AG04449 (cell line): ENCODE measurements at places on chromosomes 6 and 20.

DNA sequence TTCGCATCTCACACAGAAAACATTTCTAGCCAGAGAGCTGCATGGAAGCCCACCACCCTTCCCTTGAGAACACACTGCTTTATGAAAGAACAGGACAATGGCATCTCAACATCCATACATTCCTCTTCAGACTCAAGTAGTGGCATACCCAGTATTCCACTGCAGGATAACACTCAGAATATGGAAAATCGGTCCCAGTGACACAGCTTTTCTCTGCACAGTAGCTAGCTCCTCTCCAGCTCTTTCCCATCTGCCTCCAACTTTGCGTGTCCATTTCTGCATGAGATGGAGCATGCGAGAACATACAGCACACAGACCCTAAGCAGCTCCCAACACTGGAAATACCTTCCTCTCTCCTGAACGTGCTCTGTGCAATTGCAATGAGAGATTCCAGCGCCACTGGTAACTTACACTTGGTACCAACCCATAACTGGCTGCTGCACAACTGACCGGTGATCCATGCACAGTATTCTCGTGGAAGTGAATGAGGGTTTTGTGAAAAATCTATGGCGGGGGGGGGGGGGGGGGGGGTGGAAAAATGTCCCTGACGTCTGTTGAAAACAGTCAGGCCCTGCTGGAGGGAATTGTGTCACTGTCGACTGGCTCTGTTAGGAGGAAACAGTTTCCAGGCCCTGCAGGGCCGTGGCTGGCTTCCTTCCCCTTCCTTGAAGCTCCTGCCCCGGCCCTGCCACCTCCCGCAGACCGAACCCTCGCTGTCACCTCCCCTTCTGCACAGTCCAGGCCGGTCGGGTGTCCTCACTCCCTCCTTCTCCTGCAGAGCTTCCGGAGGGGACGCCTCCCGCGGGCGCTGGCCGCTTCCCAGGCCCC, 265.9 kb upstream of the QKI start:
- no peak for DNase-seq

- DNase-seq = no peak
These were observed 744.1 kb downstream of the DHX35 start for GRCh38 chr20:39706184-39706663.

DNA sequence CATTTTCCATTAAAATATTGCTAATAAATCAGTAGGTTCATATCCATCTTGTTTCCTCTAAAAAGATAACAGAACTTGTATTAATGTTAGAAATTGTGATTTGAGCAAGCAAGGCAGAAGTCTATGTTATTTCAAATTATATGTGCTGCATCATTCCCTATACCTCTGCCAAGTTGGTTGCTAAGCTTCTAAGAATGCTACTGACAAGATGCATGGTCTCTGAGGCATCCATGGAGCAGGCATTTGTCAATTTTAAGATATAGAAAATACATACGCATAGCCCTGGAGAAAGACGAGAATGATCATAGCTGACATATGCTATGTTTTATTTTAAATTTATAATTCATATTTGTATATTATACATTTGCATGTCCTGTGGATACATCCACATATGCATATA, 168.3 kb upstream of the THEMIS start:
- peak; percentile 59 for DNase-seq

GRCh38 chr6:16358531-16359138, 120.2 kb downstream of the GMPR start:
- DNase-seq = no peak

DNA sequence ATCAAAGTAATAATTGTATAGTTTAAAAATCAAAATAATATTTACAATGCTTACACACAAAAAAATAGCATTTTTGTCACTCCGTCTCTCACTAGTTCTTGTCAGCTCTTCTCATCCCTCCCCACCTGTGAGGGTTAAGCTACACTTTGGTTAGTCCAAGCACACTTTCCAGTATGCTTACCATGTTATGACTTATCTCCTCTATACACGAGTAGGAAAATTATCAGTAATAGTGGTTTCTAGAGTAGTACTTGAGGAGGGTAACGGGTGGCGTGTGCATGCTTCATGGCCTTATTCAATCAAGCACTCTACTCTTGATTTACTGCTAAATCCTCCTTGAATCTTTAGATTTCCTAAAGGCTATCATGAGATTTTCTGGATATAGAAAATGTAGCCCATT, 443.7 kb downstream of the UTRN start:
- no peak for DNase-seq

DNA sequence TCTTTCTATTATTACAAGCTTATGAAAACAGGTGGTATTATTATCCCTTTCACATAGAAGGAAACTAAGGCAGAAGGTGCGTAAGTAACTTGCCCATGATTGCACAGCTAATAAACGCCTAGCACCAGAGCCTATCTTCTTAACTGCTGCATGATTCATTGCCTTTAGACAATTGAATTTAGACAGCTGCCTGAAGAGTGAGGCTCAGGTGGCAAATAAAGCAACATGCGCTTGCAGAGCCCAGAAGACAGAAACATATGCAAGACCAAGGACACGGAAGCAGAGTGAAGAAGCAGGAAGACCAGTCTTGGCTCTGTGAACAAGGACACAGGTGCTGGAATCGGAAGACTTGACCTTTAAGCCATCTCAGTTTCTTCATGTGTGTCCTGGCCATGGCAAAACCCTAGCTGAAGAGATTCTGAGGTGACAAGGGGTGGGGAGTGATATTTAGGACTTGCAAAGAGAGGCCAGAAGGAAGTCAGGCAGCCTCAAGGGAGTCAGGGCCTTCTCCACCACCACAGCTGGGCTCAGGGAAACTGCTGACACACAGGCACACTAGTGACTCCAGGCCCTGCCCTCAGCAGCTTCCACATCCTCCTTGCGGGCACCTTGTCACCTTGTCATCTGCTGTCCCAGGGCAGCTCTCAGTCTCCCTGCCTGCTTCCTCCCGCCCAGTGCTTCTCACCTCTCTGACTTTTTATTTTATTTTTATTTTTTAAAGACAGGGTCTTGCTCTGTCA, 91.7 kb upstream of the SLC22A16 start:
- DNase-seq = no peak

DNA sequence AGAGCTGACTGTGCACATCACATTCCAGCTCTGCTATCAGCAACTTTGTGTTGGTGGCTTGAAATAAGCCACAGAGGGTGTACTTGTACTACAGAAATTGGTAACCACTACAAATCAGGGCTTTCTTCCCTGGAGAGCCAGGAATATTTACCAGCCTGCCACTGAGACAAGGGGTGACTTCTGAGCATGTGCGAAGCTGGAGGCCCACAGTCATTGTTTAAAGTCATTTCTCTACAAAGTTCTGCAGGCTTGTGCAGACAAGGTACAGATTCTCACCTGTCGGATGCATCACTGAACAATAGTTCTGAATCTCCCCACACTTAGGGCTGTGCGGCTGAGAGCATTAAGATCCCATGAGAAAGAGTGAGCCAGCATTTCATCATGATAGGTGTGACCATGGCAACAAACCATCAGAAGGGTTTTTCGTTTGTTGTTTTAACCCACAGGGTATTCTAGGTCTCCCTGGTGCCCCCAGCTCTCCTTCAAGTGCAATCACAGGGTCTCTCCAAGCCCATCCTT, 292.8 kb downstream of the CDC5L start:
- DNase-seq = no peak

GRCh38 chr6:46953921-46954320, 32.2 kb upstream of the ADGRF5 start:
- DNase-seq = no peak

DNA sequence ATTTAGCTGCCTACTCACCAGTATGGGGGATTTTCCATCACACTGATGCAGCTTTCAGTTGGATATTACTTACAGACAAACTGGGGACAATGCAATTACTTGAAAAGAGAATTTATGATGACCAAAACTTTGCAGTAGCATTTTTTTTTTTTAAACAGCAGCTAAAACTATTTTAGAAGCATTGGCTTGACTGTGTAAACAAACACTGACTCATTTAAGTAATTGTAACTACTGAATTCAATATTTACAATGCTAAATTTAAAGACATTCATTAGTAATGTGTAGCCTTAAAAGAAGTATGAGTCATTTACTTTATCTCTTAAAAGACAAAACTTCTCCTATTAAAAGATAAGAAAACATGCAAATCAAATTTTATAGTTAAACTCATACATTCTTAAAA, 295.9 kb upstream of the FERMT1 start:
- no peak for DNase-seq

DNA sequence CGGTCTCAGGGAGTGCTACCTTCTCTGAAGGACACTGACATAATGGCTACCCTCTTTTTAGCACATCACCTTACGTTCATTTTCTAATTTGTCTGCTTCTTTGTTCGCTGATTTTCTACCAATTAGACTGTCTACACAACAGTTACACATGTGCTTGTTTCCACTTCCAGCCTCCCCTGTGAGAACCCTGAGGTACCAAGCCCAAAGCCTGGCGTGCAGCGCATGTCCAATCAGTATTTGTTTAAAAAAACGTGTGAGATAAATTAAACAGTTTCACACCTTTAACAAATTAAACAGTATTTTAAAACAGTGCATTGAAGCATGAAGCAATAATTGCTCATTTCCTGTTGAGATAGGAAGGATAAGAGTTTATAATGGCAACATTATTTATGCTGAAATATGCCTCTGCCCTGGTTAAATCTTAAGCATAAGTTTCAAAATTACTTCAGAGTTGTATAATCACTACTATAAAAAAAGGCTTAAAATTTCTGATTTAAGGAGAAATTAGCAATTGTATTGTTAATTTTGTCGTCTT, 88.9 kb downstream of the MAP3K5 start:
- DNase-seq = no peak

- no peak for DNase-seq
These were observed 17.6 kb downstream of the PRDM1 start for GRCh38 chr6:106103728-106104109.

DNA sequence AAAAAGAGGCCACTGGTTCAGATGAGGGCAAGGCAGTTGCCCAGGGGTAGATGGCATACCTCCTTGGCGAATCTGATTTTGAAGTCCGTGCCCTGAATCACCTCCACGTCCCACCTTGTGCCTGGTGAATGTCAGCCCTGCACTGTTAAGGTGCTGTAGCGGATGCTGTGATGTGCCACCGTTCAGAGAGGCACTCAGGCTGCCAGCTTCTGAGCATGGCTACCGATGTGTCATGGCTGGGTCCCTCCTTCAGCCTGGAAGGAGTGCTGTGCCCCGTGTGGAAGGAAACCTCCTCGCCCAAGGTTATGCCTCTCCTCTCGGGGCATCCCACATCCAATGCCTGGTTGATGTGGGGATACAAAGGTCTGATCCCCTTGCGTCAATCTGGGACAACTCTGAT, 43.6 kb downstream of the UST start:
- DNase-seq = no peak

DNA sequence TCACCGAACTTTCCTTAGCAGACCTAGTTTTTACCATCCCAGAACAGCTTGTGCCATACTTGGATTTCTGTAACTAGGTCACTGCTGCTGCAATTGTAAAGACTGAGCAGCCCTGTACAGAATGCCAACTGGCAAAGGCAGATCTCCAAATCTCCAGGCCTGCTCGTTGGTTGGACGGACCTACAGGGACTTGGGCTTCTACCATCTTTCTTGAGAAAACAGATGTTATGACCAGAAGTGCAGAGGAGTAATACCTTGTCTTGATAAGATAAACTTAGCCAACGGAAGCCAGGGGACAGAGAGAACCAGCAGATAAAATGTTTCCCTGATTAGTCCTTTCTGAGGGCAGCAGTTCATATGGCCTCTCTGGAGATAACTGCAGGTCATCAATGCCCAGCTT, 304.1 kb downstream of the RFPL4B start:
- no peak for DNase-seq

DNA sequence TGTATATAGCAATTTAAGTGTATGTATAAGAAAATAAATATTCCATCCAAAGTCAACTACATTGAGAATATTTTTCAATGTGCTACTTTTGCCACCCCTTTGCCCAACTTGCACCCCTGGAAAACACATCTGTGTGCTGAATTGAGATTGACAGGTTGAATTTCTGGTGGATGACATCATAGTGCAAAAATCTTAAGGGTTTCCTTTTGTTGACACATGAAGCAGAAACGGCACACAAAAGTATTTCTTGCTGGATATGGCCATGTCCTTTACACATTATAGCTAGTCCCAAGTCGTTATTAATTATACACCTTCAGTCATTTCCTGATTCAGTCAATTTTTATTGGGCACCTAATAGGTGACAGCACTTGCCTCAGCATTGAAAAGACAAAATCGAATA, 188.7 kb upstream of the FBXL4 start:
- DNase-seq = no peak

- no peak for DNase-seq
These were observed 375.4 kb upstream of the HS3ST5 start for GRCh38 chr6:114718186-114718585.

GRCh38 chr6:1079525-1079924, 232.4 kb upstream of the FOXQ1 start:
- no peak for DNase-seq

DNA sequence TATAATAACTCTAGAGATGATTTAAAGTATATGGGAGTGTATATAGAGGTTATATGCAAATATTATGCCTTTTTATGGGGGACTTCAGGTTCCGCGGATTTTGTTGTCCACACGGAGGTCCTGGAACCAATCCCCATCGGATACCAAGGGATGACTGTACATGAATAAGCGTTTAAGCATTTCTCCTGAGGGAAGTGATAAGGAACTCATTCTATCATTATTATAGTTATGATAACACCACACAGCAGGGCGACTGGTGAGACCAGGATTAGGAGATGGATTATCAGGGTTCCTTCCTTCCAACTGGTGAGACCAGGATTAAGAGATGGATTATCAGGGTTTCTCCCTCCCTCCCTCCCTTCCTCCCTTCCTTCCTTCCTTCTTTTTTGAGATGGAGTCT, 6.6 kb downstream of the ECI2 start:
- no peak for DNase-seq

- no peak for DNase-seq
These were observed 34.8 kb upstream of the MYB start for GRCh38 chr6:135146162-135146934.

GRCh38 chr6:52330470-52330869, 31.5 kb upstream of the PAQR8 start:
- no peak for DNase-seq

DNA sequence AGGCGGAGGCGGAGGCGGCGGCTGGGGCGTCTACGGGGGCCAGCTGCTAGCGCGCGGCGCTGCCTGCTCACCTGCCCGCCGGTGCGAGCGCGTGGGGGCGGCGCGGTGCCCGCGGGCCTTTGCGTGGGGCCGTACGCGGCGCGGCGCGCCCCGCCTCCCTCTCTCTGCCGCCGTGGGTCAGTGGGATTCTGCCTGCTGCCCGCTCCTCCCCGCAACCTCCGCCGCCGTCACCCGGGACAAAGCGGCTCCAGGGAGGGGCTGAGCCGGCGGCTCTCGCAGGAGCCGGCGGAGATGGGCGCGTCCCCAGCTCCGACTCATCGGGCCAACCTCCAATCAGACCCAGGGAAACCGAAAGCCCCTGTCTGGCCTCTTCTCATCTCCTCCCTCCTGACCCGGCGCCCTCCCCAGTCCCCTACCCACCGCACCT, at the start of gene RCAN2:
Gene RCAN2 (minus strand): TSS at position 249 of the 427 bp plus-strand sequence.
- no peak for DNase-seq

DNA sequence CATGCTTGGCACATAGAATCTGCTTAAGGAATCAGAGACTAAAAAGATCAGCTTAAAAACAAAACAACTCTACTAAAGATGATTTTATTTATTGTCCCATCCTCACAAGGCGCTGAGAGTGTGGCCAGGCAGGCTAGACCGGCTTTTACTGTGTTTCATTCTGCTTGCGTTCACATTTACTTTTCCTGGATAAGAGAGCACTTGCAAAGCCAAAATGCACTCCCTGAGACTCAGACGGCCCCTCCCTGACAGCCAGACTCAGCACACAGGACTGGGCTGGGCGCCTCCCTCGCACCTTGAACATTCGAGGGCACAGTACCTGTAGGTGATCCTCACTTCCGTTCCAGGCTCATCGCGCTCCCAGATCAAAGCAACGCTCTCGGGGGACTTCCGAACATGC, 10.2 kb downstream of the ACSS1 start:
- DNase-seq = no peak
